ENCODE measurements at places on chromosomes 11 and 22.

GRCh38 chr22:36871669-36872081 is 10.9 kb downstream of the NCF4 start:
- DNase-seq: no peak

DNA sequence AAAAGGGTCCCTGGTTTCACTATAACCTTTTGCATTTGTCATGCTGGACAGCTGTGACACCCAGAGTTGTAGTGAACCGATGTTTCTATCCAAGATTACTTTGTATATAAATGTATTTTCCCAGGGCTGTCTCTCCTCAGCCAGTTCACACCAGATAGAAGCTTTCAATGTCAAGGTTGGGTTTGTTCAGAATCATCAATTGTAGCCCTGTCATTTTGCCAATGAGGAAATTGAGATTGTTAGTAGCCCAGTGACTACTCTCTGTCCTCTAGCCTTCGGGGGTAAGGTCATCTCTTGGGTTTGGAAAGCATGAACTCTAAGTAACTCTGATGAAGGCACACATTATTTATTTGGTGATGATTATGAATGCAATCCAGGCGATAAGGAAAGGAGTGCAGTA is 165.6 kb downstream of the DBX1 start:
- no peak for DNase-seq

GRCh38 chr11:122513328-122513727 is 142.2 kb upstream of the UBASH3B start:
- no peak for DNase-seq

DNA sequence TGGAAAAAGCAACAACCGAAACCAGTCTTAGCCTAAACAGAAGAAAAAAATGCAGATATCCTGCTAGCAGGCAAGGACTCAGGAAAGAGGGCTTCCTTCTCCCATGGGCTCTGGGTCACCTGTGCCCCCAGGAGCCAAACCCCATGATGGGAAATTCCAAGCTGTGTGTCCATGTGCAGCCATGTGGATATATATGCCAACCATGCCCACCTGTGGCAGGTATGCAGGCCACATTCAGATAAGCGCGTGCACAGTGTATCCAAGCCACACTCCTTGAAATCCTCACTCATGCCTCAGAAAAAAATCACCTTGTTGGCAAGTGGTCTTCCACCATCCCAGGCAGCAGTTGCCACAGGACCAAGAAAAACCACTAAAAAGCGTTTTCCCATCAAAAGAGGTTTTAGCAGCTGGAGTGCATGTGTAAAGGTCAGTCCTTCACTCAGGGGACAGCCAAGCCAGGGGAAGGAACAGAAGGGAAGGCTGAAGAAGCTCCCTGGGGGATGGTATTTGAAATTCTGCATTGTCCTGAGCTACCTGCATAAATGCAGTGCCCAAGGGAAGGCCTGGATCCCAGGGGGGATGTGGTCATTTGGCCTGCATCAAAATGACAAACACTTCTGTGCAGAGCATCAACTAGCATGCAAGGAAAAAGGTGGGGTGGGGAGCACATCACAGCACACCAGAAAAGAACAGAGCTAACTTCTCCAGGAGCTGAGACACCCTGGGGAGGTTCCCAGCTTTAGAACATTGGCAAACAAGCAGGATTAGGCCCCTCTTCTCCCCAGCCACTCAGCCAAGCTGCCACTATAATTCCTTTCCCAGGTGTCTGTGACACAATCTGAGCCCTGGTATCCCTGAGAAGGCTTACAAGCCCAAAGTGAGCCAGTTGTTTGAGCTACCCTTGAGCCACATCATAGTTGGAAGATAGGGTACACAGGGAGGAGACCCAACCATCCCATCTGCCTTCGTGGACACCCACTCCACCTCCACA is 76.2 kb downstream of the GALNT18 start:
- DNase-seq: no peak

GRCh38 chr11:90221803-90222458 is 918 bp downstream of the CHORDC1 start:
- DNase-seq: no peak

GRCh38 chr11:79095424-79095823 is 345.4 kb downstream of the TENM4 start:
- DNase-seq: no peak

DNA sequence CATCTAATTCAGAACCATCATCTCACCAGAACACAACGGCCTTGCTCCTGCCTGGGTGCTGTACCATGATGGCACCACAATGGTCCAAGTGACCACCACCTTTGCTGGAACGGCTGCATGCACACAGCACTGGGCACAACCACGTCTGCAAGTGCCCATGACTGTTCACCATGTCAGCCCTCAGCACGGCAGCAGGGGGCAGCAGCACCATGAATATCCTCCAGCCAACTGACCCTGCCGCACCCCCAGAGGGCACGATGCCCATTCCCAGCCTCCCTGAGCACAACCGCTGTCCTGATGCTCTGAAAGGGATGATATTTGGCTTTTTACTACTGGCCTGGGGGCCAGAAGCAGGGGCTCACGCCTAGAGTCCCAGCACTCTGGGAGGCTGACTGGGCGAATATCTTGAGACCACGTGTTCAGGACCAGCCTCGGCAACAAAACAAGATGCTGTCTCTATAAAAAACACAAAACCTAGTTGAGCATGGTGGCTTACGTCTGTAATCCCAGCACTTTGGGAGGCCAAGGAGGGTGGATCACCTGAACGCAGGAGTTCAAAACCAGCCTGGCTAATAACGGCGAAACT is 25.7 kb downstream of the DRD4 start:
- DNase-seq: peak; percentile 54

DNA sequence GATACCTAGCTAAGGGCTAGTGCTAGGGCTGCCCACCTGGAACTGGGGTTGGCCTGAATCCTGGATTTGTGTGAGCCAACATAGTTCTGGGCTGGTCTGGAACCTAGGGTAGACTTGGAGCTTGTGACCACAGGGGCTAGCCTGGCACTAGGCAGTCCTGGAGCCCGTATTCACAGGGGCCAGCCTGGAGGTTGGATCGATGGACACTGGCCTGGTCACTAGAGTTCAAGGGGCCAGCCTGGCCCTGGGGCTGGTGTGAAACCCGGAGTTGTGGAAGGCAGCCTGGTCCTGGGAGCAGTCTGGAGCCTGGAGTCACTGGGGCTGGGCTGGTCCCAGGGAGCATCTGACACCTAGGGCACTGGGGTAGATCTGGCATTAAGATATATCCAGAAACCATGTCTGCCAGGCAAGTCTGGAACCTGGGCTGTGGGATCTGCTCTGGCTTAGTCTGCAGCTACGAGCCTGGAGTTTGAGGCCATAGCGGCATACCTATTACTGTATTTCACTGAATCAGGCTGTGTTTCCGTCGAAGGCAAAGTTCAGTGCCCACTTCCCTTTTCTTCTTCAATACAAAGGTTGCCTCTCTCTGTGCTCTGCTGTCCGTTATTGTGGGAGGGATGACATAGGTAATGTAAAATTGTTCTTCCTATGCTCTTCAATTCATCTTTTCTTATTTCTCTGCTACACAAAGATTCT is 9.1 kb upstream of the GLYATL1B start:
- no peak for DNase-seq

DNA sequence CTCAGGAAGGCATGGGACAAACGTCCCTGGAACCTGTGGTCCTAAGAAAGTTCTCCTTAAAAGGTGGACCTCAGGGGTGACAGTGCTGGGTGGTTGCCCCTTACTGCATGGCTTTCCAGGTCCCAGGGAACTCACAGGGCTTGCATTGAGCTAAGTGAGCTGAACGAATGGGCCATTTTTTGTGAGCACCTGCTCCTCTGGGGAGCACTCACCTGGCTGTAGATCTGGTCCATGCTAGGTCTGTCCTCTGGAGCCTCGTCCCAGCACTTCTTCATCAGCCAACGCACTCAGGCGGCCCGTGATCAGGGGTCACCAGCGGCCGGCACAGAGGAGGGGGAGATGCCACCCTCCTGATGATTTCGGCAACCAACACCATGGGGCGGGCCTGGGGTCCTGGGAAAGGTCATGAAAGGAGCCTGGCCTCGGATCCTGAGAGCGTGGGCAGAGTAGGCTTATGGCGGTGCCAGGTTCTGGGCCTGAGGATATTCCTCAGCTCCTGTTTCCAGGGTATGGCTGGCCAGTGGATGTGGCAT is 36.8 kb upstream of the LRRC32 start:
- DNase-seq: no peak

DNA sequence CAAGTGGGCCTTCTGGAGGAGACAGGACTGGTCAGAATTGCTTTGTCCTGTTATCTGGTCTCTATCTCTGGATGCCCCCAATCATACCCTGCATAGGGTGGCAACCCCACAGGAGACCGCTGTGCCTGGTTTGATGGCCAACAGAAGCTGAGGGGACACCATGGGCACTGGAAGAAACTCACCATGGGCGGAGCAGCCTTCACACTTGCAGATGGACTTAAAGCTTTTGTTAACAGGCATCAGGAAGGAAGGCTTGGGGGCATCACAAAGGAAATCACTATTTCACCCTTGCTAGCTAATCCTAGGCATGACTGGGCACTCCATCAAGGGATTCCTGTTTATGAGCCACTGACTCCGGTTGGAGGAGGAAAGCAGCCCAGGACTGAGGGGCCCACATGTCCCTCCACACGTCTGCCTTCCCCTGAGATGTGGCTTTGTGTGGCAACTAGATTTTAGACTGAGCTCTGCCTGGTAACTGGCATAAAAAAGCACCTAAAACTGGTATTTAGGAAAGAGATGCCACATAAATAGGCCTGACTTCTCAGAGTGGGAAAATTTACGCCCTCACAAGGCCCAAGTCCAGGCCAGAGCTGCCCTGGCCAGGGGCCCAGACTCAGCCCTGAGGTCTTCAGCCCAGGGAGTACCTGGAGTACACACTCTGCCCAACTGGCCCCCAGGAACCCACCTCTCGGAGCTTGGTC is 57.0 kb upstream of the LYVE1 start:
- DNase-seq: no peak

Measured in HCEC 1CT (cell line).